ENCODE measurements at places on chromosomes 7 and 10. TPM values are rescaled to one million over a fixed set of nuclear protein-coding genes. Genes with fewer than 3 reads are reported as not detected.

MAGI2 gene
- 10.7 TPM for total RNA-seq

DNA sequence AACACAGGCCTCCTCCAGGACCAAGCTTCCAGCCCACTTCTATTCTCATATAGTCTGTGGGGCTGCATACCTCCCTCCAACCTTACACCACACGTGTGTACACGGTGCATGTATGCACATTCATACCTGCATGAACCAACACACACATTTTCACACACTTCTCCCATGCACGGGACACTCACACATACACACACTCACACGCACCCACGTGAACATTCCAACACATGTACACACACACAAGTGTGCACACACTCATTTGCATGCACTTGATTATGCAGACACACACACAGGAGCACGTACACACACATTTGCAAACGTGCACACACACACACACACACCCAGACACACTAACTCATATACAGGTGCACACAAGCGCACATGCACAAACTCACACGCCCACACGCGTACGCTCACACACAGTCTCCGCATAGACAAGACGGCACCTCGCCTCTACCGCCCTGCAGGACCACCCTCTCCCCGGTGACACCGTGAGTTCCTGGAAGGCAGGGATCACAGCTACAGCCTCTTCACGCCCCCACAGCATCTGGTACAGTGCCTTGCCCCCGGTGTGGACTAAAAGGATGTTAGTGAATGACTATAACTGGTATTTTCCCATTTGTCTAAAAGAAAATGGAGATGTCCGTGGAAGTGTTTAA, 263.8 kb downstream of the PTPRN2 start:
- peak; percentile 72 for DNase-seq

DNA sequence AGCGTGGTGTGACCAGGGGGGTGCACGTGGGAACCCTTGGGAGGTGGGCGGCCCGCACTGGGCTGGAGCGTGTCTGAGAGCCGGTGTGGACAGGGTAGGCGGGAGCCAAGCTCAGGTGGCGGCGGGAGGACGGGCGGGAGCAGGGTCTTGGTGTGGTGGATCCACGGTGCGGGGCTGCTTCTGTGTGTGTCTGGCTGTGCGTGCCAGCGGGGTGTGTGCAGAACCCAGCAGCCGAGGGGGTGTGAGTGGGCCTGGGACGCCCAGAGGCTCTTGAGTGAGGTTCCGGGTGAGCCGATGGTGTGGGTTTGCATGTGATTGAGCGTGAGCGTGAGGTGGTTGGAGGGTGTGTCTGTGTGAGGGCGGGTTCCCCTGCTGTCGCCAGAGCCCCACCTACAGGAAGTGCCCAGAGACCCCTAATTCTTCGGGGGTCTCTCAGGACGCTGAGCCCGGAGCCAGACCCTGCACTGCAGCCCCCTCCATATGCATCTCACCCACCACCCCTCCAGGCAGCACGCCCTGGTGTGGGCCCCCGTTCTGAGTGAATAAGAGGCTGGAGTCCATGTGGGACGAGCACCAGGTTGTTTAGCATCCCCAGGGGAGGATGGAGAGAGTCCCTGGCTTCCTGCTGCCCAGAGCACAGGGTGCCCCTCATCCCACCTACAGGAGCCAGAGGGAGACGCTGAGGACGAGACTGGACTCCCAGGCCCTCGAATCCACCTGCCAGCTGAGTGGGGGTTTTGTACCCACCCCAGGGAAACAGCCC, 78.2 kb downstream of the ELFN1 start:
- DNase-seq = no peak

- no peak for DNase-seq
These were observed 55.8 kb downstream of the FAM53B start for GRCh38 chr10:124688386-124688785.

PLAU gene
- total RNA-seq = 112 TPM

MOGAT3 gene
- total RNA-seq = not detected

All from osteocyte (in vitro differentiated cells).